ENCODE measurements at places on chromosomes 12 and 14. TPM values are rescaled to one million over a fixed set of nuclear protein-coding genes. Genes with fewer than 3 reads are reported as not detected.
A peak's percentile ranks its signal among the peaks of the same experiment; 100 is the strongest.

DNA sequence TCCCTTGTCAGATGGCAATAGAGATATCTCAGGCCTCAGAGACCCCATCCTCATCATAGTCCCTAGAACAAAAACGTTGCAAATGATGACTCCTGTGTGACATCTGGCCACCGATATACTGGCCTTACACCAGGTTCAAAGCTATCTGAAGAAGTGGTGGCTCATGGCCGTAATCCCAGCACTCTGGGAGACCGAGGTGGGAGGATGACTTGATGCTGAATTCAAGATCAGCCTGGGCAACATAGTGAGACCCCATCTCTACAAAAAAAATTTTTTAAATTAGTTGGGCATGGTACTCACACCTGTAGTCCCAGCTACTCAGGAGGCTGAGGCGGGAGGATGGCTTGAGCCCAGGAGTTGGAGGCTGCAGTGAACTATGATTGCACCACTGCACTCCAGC, 13.1 kb downstream of the CAMKK2 start:
- no peak for DNase-seq
- H3K27me3 ChIP-seq: no peaks in the 10 kb centered on the region
- H3K4me1 ChIP-seq: no peaks in the 10 kb centered on the region

Gene INHBC
- total RNA-seq: not detected

Gene POTEM
- not detected for total RNA-seq

- DNase-seq: no peak
- H3K36me3 ChIP-seq: peaks cover 11% of the 10 kb centered on the region
- H3K4me1 ChIP-seq: no peaks in the 10 kb centered on the region
- peak overlapping the region; percentile 49 for H3K27ac ChIP-seq
Measured at GRCh38 chr14:95472819-95473251, 43.6 kb downstream of the SYNE3 start.

DNA sequence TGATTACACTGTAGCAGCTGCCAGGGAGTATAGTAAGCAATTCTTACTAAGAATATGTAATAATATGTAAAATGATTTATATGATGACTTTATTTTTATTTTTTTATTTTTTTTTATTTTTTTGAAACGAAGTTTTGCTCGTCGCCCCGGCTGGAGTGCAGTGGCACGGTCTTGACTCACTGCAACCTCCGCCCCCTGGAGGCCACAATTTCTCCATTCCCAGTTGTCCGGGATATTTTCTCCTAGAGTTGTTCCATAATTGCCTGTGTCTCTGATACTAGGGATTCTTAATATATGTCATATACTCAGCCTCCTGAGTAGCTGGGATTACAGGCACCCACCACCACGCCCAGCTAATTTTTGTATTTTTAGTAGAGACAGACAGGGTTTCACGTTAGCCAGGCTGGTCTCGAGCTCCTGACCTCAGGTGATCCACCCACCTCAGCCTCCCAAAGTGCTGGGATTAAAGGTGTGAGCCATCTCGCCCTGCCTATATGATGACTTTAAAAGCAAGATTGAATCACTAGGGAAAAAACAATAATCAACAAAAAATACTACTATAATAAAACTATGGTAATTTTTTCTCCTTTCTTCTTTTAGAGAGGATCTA, 12.2 kb upstream of the ITPR2 start:
- DNase-seq: peak; percentile 66
- no peak overlapping the region for H3K4me3 ChIP-seq
- H3K27me3 ChIP-seq: no peaks in the 10 kb centered on the region
- H3K4me1 ChIP-seq: no peaks in the 10 kb centered on the region
- no peak overlapping the region for H3K27ac ChIP-seq
- H3K36me3 ChIP-seq: no peaks in the 10 kb centered on the region

GRCh38 chr12:87820524-87821202, 208.5 kb downstream of the C12orf50 start:
- no peaks in the 10 kb centered on the region for H3K27me3 ChIP-seq
- DNase-seq: peak; percentile 64
- peak overlapping the region; percentile 97 for H3K27ac ChIP-seq
- H3K4me1 ChIP-seq: peaks cover 27% of the 10 kb centered on the region
- no peaks in the 10 kb centered on the region for H3K36me3 ChIP-seq

All from MCF 10A (cell line).